ENCODE measurements at places on chromosomes 16 and 17.

GRCh38 chr16:2973093-2973492, 3.9 kb downstream of the PAQR4 start:
- no peak for DNase-seq

GRCh38 chr17:82789051-82789592, 37.3 kb downstream of the TBCD start:
- DNase-seq: no peak

- DNase-seq: no peak
Observed at GRCh38 chr17:19001907-19002590, 2.5 kb downstream of the FAM83G start.

GRCh38 chr17:81959362-81960129, 1.4 kb downstream of the NOTUM start:
- peak; percentile 84 for DNase-seq

DNA sequence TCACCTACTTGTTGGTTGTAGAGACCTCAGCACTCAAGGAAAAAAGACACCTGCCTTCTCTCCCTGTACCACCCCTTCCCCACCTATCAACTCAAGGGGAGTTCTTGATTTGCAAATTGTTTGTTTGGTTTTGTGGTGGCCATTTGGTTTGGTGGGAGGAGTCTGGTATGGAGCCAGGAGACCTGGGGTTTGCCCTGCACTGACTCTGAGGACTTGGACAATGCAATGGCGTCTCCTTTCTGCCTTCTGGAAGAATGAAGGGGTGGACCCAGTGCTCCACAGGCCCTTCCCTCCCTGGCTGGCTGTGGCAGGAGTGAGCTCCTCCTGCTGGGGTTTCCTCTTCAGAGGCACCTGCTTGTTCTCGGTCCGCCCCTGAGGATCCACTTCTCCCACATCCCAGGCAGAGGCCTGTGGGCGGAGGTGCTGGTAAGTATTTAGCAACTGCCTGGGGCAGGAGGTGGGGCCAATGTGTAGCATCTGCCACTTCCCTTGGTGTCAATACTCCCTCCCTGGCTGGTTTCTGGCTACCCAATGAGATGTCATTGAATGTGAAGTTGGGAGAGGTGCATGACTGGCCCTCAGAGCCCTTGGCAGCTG, 164.5 kb downstream of the NTN1 start:
- DNase-seq: no peak

Data from stimulated activated CD4-positive, alpha-beta T cell treated with anti-CD3 and anti-CD28 coated beads, Interleukin-4, amount 100 ng/mL, for 1 hour (primary cell).